K562 (cell line): ENCODE measurements at places on chromosomes 6 and 20.
A peak's percentile ranks its signal among the peaks of the same experiment; 100 is the strongest.

- DNase-seq: no peak
Observed at GRCh38 chr6:144310765-144311164, 25.6 kb downstream of the UTRN start.

GRCh38 chr6:66568271-66568670, 861.2 kb upstream of the EYS start:
- DNase-seq: no peak

- DNase-seq: no peak
Observed at GRCh38 chr6:36912030-36912454, 26.3 kb downstream of the C6orf89 start.

DNA sequence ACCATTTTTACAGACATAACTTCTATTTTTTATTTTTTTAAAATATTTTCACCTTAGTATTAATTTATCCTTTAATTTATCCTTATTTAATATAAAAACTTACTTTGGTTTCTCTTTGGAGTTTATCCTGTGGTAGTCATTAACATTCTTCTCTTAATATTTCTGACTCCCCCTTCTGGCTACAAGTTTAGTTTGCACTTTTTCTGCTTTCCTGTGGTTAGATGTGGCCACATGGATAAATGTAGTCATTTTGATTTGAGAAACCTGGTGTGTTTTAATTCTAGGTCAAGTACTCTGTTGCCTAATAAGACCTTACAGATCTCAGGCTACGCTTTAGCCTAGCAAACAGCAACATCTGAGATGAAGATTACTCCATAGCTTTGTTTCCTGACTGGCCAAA, 1187.5 kb downstream of the HACE1 start:
- no peak for DNase-seq

DNA sequence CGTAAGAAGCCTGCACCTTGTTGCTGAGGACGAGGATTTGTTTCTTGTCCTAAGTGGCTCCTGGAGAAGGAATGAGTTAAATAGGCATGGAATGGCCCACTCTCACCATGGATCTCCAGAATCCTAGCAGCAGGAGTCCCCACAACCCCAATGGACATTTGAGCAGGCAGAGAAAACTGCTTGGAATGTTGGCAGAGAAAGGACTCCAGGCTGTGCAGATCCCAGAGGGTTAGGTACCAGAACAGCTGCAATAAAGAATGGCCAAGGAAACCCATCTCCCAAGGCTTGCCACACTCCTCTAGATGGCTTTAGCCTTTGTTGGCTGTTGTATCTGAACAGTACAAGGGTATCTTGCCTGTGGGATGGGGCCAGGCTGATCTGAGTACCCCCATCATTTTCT, 1415.7 kb upstream of the ADGRB3 start:
- DNase-seq: no peak

- no peak for DNase-seq
Observed at GRCh38 chr6:125618629-125619028, 130.8 kb upstream of the HEY2 start.

GRCh38 chr6:36000451-36000850, 24.0 kb downstream of the SLC26A8 start:
- DNase-seq: no peak

DNA sequence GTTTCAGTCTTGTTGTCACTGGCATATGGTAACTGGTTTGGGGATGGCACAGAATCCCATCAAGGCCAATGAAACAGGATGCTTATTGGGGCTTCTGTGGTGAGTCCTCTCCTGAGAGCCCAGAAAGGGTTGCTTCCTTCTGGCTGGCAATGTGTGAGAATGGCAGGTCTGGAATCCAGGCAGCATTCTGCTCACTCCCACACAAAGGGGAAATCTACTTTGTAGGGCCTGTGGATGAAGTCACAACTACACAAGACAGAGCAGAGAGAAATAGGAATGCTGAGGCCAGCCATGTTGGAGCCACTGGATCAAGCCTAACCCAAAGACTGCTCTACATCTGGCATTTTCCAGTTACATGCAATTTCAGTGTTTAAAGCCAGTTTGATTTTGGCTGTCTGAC, 15.7 kb downstream of the PLAGL2 start:
- no peak for DNase-seq

- DNase-seq: no peak
Observed at GRCh38 chr20:41229259-41229658, 88.3 kb downstream of the ZHX3 start.

GRCh38 chr20:53454675-53455276, 138.9 kb downstream of the ZNF217 start:
- no peak for DNase-seq

DNA sequence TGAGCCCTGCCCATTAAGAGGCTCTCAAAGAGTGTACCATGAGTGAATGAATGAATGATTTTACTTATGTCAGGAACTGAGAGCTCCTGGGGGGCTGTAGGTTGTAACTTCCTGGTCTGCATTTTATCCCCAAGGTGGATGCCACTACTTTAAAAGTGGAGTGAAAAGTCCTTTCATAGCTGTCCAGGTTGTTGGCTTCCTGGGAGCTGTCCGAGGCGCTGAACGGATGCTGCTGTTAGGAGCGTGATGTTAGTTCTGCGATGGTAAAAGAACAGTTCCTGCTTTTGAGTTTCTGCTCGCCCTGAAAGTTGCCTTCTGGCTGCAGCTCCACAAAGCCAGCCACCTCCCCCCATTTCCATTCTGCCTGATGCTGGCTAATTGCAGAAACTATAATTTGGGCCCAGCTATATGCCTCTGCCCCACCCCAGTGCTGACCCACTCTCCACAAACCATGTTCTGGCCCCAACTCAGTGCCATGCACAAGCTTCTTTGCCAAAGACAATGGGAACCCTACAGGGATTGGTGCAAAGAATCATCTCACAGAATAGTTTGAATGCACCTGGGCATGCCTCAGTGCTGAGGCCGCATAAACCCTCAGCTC, 330.9 kb upstream of the CDH4 start:
- peak; percentile 16 for DNase-seq

DNA sequence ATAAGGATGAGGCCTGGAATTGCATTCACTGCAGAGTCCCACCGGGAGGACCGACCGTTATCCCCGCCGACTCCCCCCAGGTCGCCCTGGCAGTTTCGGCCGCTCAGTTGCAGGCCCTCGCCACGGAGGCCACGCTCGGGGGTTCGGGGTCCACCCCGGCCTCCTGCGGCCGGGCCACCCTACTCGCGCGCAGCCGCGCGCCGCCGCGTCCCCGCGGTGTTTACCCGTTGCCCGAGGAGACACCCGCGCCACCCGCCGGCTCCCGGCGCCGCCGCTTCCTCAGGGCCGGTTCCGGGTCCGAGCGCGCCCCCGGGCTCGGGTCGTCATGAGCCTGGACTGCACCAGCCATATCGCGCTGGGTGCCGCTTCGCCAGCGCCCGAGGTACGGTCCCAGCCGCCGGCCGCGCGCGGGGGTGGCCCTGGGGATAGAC, at the start of gene CCDC170:
Gene CCDC170 (plus strand): TSS at position 214 of the 431 bp plus-strand sequence. CDS start 112 bp downstream, at position 326.
- DNase-seq: no peak

DNA sequence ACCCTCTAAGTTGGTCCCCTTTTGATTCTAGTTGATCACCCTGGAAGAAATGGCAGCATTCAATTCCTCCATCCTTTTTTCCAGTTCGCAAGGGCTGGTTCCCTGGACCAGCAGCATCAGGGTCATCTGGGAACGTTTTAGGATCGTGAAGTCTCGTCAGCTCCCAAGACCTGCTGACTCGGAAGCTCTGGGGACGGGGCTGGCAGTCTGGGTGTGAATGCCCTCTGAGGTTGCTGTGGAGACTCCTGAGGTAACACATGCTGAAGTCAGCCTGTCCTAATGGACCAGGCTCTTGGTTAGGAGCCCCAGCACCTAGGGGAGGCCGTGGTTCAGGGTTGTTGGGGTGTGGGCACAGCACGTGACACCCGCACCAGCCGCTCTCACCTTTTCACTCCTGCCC, 164.1 kb downstream of the SYNDIG1 start:
- DNase-seq: no peak

- DNase-seq: no peak
Observed at GRCh38 chr6:124148236-124148957, 344.7 kb downstream of the NKAIN2 start.

- no peak for DNase-seq
Observed at GRCh38 chr6:115885636-115886366, 174.9 kb downstream of the FRK start.

- DNase-seq: no peak
Observed at GRCh38 chr6:37115236-37115895, 54.6 kb upstream of the PIM1 start.

DNA sequence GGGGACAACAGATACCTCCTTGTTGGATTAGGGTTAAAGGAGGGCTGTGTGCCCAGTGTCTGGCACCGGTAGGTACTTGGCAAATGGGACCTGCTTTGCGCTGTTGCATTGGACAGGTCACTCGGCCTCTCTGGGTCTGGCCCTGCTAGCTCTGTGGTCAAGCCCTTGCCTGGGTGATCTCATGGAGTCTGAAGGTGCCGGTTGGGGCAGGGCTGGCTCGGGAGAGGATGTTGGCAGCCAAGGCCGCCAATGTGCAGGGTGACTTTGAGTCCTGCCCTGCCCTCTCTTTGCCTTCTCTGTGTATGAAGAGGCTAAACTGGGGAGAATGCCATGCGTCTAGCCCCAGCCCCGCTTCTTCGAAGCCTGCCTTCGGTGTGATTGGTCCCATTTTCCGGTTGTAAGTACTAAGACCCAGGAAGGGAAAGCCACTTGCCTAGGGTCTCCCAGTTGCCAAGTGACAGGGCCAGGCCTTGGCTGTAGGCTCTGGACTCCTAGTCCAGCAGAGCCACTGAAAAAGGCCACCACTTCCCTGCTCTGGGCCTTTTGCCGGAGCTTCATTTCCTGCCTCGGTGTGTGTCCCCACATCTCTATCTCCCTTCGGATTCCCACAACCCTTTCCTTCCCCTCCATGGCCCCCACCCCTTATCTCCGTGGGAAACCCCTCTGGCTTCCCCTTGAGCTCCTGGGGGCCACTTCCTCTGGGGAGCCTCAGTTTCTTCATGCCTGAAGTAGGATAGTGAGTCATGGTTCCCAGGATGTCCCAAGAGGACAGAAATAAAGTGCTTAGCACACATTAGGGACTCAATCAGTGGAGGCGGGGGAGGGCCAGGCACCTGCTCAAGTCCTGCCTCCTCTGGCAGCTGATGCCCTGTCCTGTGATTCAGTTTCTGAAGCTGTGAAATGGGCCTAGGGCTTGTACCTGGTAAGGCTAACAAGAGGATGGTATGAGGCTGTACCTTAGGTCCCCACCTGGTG, 3.9 kb downstream of the SRC start:
- DNase-seq: no peak

GRCh38 chr6:106510090-106510970, 119.0 kb downstream of the RTN4IP1 start:
- DNase-seq: no peak

GRCh38 chr20:47338131-47338628, 18.3 kb downstream of the ZMYND8 start:
- no peak for DNase-seq

DNA sequence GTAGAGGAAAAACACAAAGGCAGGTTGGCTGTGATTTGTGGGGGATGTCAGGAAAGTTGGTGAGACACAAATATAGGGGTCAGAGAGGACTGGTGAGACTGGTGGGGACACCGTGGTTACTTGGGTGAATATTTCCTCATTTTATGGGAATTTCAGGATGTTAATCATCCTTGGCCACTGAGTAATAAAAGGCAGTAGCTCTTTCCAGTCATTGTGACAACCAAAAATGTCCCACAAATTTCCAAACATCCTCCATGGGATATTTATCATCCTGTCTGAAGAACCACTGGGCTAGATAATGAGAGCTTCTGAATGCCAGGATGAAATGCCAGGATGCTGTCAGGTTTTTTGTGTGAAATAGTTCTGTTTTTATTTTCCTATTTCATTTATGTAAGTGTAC, 374.1 kb downstream of the CD109 start:
- DNase-seq: no peak

GRCh38 chr6:110933912-110934311, 24.6 kb upstream of the GTF3C6 start:
- DNase-seq: no peak

DNA sequence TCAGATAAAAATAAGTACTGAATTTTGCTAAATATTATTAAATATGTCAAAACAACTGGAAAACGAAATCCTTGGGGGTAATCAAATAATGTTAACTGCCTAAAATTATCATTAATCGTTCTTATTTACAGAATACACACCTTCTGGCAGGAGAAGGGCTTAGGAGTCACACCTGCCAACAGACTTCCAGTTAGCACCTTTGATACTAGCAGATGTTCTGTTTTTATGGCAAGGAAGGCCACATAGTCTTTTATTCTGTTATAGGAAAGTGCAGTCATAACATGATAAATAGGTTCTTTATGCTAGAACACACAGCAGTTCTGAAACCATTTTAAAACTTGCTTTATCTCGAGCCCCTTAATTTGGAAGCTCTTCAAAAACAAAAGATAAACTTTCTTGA, 464.1 kb downstream of the UTRN start:
- no peak for DNase-seq

GRCh38 chr6:44539701-44540355, 152.3 kb downstream of the CDC5L start:
- no peak for DNase-seq

DNA sequence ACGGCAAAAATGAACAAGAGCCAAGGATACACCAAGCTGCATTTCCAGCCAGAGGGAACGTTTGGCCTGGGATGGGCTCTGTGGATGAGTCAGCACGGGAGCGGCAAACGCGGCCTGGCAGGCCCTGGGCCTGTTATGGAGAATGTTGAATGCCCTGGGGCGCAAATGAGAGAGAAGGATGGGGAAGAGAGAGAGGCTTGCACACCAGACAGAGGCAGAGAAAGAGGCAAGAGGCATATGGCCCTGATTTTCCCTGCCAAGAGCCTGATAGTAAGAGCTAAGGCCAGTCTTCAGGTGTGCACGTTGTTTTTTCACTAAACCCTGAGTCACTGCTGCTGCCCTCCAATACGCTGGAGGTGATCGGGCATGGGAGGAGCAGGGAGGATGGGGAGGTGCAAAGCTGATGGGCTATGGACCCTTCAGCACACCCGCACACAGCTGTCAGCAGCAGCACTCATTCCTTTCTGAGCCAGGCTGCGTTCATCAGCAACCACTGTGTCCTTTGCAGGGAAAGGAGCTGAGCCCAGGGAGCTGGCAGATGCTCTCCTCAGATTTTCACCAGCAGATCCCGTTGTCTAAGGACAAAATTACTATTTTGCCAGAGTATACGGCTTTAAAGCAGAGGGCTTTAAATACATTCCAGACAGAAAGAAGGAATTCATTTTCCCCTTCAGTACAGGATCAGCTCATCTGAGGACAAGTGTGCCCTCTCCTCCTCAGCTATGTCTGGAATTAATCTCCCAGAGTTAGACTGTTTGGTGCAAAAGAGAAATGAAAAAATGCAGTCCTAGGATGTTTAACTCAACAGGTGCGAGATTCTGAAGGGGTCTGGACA, 61.7 kb upstream of the SLC22A23 start:
- DNase-seq: no peak
